ENCODE measurements at places on chromosomes 13 and 19.

- no peaks in the 10 kb centered on the region for H3K27me3 ChIP-seq
- H3K27ac ChIP-seq, result no peak overlapping the region
- DNase-seq, result peak; percentile 91
- H3K4me3 ChIP-seq, result no peak overlapping the region
- peaks cover 37% of the 10 kb centered on the region for H3K4me1 ChIP-seq
Observed at GRCh38 chr19:11375143-11375948, 880 bp downstream of the SWSAP1 start.

- H3K4me1 ChIP-seq, result peaks cover 19% of the 10 kb centered on the region
- no peaks in the 10 kb centered on the region for H3K36me3 ChIP-seq
- H3K27me3 ChIP-seq, result peaks cover 51% of the 10 kb centered on the region
- no peak for DNase-seq
Observed at GRCh38 chr13:71864094-71864985, 2.7 kb downstream of the DACH1 start.

DNA sequence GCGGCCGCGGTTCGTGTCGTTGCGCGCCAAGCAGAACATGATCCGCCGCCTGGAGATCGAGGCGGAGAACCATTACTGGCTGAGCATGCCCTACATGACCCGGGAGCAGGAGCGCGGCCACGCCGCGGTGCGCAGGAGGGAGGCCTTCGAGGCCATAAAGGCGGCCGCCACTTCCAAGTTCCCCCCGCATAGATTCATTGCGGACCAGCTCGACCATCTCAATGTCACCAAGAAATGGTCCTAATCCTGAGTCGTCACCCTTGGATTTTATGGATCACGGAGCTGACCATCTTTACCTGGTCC lies 475 bp downstream of the MRPL57 start:
- H3K4me1 ChIP-seq, result peaks cover 31% of the 10 kb centered on the region
- H3K27ac ChIP-seq, result peak overlapping the region; percentile 97
- no peak for DNase-seq
- H3K27me3 ChIP-seq, result no peaks in the 10 kb centered on the region

- no peak overlapping the region for H3K27ac ChIP-seq
- H3K27me3 ChIP-seq, result no peaks in the 10 kb centered on the region
- H3K4me3 ChIP-seq, result no peak overlapping the region
- DNase-seq, result no peak
- H3K4me1 ChIP-seq, result peaks cover 2% of the 10 kb centered on the region
- no peaks in the 10 kb centered on the region for H3K36me3 ChIP-seq
Observed at GRCh38 chr19:48685583-48685982, 10.2 kb upstream of the FUT2 start.

- H3K27ac ChIP-seq, result no peak overlapping the region
- H3K4me1 ChIP-seq, result no peaks in the 10 kb centered on the region
- no peak overlapping the region for H3K4me3 ChIP-seq
- no peaks in the 10 kb centered on the region for H3K36me3 ChIP-seq
- DNase-seq, result no peak
- no peaks in the 10 kb centered on the region for H3K27me3 ChIP-seq
Observed at GRCh38 chr13:99733346-99733745, 232.1 kb downstream of the TM9SF2 start.

GRCh38 chr19:12789098-12789903 lies 2.0 kb upstream of the JUNB start:
- H3K4me1 ChIP-seq, result peaks cover 28% of the 10 kb centered on the region
- peaks cover 12% of the 10 kb centered on the region for H3K36me3 ChIP-seq
- no peak for DNase-seq
- H3K27ac ChIP-seq, result peak overlapping the region; percentile 91
- peak overlapping the region; percentile 92 for H3K4me3 ChIP-seq

DNA sequence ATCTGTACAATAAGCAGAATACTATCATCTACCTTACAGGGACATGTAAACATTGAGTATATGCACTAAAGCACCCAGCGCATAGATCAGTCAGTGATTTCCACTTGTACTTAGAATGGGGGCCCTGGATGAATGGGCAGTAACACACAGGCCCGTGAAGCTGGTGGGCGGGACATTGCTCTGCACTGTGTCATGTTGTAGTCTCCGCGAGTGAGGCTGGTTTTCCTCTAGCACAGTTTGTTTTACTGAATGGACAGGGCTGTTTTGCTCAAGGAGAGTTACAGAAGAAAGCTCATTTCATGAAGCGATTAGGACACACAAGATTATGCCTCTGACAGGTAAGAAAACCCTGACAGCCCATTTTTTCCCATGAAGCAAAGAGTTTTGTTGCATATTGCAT lies 86.4 kb upstream of the SOX21 start:
- no peak overlapping the region for H3K4me3 ChIP-seq
- no peaks in the 10 kb centered on the region for H3K4me1 ChIP-seq
- no peak for DNase-seq
- H3K27me3 ChIP-seq, result no peaks in the 10 kb centered on the region

- no peak overlapping the region for H3K27ac ChIP-seq
- no peaks in the 10 kb centered on the region for H3K36me3 ChIP-seq
- H3K4me3 ChIP-seq, result no peak overlapping the region
Observed at GRCh38 chr19:51203916-51204315, 21.0 kb upstream of the CD33 start.

- H3K27me3 ChIP-seq, result peaks cover 17% of the 10 kb centered on the region
- no peak overlapping the region for H3K27ac ChIP-seq
- H3K36me3 ChIP-seq, result no peaks in the 10 kb centered on the region
- no peak for DNase-seq
- H3K4me1 ChIP-seq, result no peaks in the 10 kb centered on the region
- no peak overlapping the region for H3K4me3 ChIP-seq
Observed at GRCh38 chr19:38781058-38781457, 7.7 kb upstream of the LGALS7 start.

GRCh38 chr13:84413016-84413415 lies 530.7 kb upstream of the SLITRK1 start:
- no peak overlapping the region for H3K27ac ChIP-seq
- no peak for DNase-seq
- no peaks in the 10 kb centered on the region for H3K36me3 ChIP-seq
- no peak overlapping the region for H3K4me3 ChIP-seq
- H3K4me1 ChIP-seq, result no peaks in the 10 kb centered on the region

GRCh38 chr19:1438933-1439354 lies 748 bp downstream of the RPS15 start:
- H3K4me1 ChIP-seq, result peaks cover 34% of the 10 kb centered on the region
- H3K27me3 ChIP-seq, result no peaks in the 10 kb centered on the region
- peak overlapping the region; percentile 99 for H3K4me3 ChIP-seq
- peaks cover 50% of the 10 kb centered on the region for H3K36me3 ChIP-seq

- H3K4me3 ChIP-seq, result no peak overlapping the region
- no peak overlapping the region for H3K27ac ChIP-seq
- H3K27me3 ChIP-seq, result no peaks in the 10 kb centered on the region
- H3K36me3 ChIP-seq, result no peaks in the 10 kb centered on the region
- peaks cover 1% of the 10 kb centered on the region for H3K4me1 ChIP-seq
Observed at GRCh38 chr13:48892053-48892687, 83.5 kb upstream of the FNDC3A start.

DNA sequence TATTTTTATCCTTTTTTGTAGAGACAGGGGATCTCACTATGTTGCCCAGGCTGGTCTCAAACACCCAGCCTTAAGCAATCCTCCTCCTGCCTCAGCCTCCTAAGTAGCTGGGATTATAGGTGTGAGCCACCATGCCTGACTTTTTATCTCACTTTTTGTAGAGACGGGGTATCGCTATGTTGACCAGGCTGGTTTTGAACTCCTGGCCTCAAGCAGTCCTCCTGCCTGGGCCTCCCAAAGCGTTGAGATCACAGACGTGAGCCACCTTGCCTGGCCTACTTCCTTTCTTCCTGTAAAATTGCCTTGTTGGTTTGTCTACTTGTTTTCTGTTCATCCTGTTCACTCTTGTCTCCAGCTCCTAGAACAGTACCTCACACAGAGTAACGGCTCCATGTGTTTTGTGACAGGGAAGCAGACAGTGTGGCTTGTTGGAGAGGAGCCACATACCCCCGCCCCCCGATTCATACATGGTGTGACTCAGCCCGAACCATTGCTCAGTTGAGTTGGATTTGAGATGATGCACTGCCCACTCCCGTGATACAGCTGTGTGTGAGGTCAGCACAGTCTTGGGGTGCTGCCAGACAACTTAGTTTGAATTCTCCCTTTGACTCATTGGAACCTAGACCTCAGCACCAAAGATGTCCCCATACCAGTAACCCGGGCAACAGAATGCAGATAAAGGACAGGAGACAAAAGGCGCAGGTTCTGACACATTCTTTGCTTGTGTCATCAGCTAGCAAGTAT lies 34.2 kb downstream of the GPR42 start:
- no peak for DNase-seq
- H3K27me3 ChIP-seq, result peaks cover 12% of the 10 kb centered on the region
- peaks cover 2% of the 10 kb centered on the region for H3K4me1 ChIP-seq
- H3K4me3 ChIP-seq, result no peak overlapping the region

GRCh38 chr13:36680913-36681312 lies 7.1 kb downstream of the SERTM1 start:
- peaks cover 6% of the 10 kb centered on the region for H3K27me3 ChIP-seq
- H3K4me3 ChIP-seq, result no peak overlapping the region
- H3K27ac ChIP-seq, result no peak overlapping the region
- no peaks in the 10 kb centered on the region for H3K4me1 ChIP-seq
- DNase-seq, result no peak

- peaks cover 54% of the 10 kb centered on the region for H3K36me3 ChIP-seq
- H3K4me1 ChIP-seq, result no peaks in the 10 kb centered on the region
- DNase-seq, result no peak
- H3K27me3 ChIP-seq, result no peaks in the 10 kb centered on the region
- no peak overlapping the region for H3K27ac ChIP-seq
Observed at GRCh38 chr19:813219-814151, 8.3 kb downstream of the PLPPR3 start.

DNA sequence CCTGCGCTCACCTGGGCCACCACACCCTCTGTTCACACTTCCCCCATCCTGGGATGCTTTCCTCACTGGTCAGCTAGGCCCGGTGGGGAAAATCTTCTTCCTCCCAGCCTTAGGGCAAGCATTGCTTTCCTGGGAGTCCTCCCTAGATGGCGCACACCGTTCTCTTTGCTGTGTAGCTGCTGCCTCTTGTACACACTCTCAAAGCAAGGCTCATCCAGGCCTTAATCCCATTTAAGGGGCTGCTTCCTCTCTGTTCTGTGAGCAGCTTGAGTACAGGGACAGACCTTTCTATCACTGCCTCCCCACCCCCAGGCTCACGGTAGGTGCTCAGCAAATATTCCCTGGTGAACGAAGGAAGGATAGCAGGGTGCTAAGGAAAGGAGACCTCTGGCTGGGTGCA lies 11.1 kb downstream of the SLC7A10 start:
- no peaks in the 10 kb centered on the region for H3K27me3 ChIP-seq
- no peak overlapping the region for H3K4me3 ChIP-seq
- DNase-seq, result no peak
- no peak overlapping the region for H3K27ac ChIP-seq
- H3K4me1 ChIP-seq, result no peaks in the 10 kb centered on the region

- no peak overlapping the region for H3K27ac ChIP-seq
- peaks cover 7% of the 10 kb centered on the region for H3K36me3 ChIP-seq
- H3K4me1 ChIP-seq, result peaks cover 13% of the 10 kb centered on the region
- H3K27me3 ChIP-seq, result peaks cover 72% of the 10 kb centered on the region
- H3K4me3 ChIP-seq, result peak overlapping the region; percentile 10
Observed at GRCh38 chr13:27928805-27929753, 9.3 kb downstream of the PDX1 start.

Data from activated CD8-positive, alpha-beta T cell treated with anti-CD3 and anti-CD28 coated beads, Interleukin-2, amount 10 ng/mL, durations not matched to agents 7 days and 5 days (primary cell).